Dermis microvascular lymphatic vessel endothelial cell (primary cell): ENCODE measurements at places on chromosomes 6 and 20. TPM values are rescaled to one million over a fixed set of nuclear protein-coding genes. Genes with fewer than 3 reads are reported as not detected.

PABPC1L gene
- total RNA-seq = 0.64 and 1.3 TPM in 2 replicates

MLN gene
- not detected in 2 replicates for total RNA-seq

- peak; percentile 50 for DNase-seq
These were observed 83.5 kb upstream of the SPTLC3 start for GRCh38 chr20:12925210-12925755.

- DNase-seq = no peak
These were observed 124.1 kb upstream of the SPACA1 start for GRCh38 chr6:87923389-87924050.

DNA sequence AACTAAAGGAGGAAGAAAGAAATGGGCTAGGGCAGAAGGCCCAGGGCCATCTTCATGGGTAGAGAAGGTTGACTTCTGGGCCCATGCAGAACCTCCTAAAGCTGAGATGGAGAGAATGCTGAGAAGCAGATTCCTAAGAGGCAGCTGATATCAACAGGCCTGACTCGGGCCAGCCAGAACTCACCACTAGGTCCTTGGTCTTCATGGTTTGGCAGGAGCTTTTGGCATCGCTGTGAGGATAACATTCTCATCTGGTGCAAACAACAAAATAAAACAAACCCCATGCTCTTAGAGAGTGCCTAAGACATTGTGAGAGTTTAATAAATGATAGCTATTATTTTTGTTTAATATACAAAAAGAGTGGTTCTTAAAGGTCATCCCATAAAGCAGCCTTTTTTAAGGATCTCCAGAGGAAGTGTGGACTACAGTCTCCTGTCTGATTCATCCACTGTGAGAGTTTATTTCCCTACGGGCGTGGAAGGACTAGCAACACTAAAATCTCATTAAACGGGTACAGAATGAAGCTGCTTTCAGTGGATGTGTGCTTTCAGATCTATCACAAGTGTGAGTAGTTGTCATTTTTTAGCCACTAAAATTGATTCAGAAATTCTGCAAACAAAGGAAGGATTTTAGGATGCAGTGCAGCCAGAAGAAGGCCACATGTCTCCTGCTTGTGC is 160.0 kb downstream of the PLCB4 start:
- DNase-seq = no peak

GRCh38 chr6:170429450-170429849 is 122.9 kb downstream of the FAM120B start:
- no peak for DNase-seq

DNA sequence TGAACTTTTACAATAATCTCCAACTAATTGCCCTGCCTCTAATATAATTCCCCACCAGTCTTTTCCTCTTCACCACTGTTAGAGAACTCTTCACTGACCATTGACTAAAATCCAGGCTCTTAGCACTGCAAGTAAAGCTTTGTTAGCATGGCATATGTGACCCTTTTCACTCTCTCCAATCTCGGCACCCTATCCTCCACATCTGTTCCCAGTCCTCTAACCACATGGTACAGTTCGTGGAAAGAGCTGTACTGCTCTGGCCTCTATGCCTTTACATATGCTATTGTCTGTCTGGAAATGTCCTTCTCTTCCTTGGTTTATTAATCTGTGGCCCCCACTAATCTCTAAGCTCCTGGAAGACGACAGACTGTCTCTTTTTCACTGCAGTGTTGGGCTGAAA is 63.0 kb upstream of the EIF2S2 start:
- no peak for DNase-seq

GRCh38 chr6:142242269-142242668 is 59.5 kb upstream of the ADGRG6 start:
- DNase-seq = no peak

DNA sequence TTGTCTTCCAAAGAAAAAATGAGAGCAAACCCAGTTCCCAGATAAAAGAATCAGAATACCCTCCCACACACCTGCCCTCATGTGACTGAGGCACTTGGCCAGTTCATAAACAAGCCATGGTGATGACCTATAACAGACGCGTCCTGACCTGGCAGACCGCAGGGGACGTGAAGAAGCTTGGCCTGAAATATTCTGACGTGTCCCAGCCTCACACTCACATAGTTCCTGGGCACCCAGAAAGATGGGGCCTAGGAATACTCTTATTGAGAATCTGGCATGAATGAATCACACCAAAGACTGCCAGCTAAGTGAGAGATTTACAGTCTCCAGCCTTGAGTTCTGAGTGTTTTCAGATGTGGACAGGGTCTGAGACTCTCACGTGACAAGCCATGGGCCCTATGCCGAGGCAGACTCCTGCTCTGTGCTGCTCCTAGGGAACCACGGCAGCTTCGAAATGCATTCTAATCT is 17.2 kb upstream of the MAP3K4 start:
- no peak for DNase-seq
